ENCODE measurements at places on chromosomes 5 and 9. TPM values are rescaled to one million over a fixed set of nuclear protein-coding genes. Genes with fewer than 3 reads are reported as not detected.

GABRB2 gene
- 0.30 TPM for total RNA-seq

ZBTB43 gene
- 12.5 TPM for total RNA-seq

SLC34A3 gene
- total RNA-seq: not detected

ALDH7A1 gene
- 45.3 TPM for total RNA-seq

RMRP gene
- total RNA-seq: 680 TPM

Data from smooth muscle cell of the umbilical artery (primary cell).